ENCODE measurements at places on chromosomes 4 and X.

- DNase-seq, result no peak
These were observed 86.3 kb downstream of the PPP2R2C start for GRCh38 chr4:6386091-6386490.

GRCh38 chr4:79184476-79184875 is 141.4 kb downstream of the NAA11 start:
- DNase-seq, result no peak

GRCh38 chrX:132488819-132489577 is at the start of gene MBNL3:
Gene MBNL3 (minus strand): TSS chrX:132489038. CDS start chrX:132439611, 49,427 bp downstream.
- DNase-seq, result peak; percentile 64

DNA sequence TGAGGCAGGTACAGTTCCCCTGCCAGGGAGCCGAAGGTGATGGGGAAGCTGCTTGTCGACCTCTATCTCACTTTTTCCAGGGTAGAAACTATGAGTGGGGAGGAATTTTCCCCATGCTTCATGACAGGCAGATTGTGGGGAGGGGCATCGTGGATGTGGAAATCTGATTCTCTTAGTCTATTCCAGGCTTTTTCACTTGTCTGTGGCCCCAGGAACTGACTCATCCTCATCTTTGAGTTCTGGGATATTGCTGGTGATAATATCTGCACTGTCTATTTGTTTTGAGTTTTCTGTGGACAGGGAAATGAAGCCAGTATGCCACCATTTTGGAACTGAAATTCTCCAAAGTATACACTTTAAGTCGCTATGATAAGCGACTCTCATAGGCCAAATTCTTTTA is 7.6 kb upstream of the TLR2 start:
- DNase-seq, result no peak

- DNase-seq, result peak; percentile 74
These were observed 10.1 kb downstream of the DLG3 start for GRCh38 chrX:70454441-70455365.

DNA sequence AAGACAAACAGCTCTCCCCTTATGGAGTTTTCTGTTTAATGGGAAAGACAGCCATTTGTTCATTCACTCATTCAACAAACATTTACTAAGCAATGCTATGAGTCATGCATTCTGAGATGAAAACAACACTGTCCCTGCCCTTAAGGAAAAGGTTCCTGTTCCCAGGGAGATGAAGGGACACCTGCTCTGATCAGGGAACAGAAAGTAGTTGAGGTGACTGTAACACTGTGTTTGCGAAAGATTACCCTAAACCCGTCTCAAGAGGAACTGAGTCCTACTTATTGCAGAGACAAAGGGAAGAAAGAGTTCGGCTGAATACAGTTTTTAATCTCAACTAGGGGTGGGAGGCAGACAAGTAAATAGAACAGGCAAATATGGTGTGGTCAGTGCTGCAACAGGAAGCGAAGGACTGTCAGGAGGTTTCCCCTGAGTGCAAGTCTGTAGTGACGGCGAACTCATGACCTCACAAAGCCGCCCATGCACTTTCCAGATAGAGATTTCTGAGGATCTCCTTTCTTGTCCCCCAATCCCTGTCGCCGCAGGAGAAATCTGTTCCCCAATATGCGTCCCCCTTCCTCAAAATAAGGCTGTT is 712 bp downstream of the STX18 start:
- DNase-seq, result peak; percentile 44

- DNase-seq, result no peak
These were observed 102.6 kb downstream of the DHRSX start for GRCh38 chrX:2398064-2398656.

- no peak for DNase-seq
These were observed 1388.9 kb downstream of the C4orf33 start for GRCh38 chr4:130484826-130485225.

DNA sequence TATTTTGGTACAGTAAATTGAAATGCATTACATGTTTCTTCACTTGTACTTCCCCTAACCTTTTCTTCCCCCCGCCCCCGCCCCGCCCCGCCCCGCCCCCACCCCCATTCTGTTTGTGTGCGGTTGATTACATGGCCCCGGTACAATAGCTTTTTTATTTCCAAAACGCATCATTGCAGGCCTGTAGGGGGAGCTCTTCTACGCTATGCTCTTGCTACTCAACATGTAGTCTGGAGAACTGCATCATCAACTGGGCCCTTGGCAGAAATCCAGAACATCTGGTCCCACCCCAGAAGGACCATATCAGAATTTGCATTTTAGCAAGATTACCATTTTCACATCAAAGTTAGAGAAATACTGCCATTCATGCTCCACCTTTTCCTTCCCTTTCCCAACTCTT is 333.3 kb upstream of the DDX53 start:
- DNase-seq, result no peak

GRCh38 chrX:17456526-17456925 is 81.5 kb downstream of the NHS start:
- DNase-seq, result no peak

DNA sequence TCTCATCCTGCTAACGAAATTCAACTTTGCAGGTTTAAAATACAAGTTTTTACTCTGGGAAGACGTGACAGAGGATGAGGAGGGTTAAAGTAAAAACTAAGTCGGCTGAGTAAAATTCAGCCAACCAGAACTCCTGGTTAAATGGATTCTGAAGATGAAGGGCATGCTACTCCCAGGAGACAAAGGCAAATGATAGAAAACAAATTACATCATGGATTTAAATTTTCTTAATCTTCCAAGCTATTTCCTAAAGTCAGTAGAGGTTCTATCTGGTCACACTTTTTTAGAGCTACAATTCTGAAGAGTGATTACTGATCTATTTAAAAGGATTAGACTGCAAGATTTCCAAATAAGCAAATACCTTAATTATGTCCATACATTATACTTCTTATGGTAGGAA is 47.9 kb downstream of the ZNF827 start:
- no peak for DNase-seq
